ENCODE measurements at places on chromosomes 5 and 9.

GRCh38 chr9:134150557-134151214 lies 13.7 kb downstream of the RNU6ATAC start:
- no peak for DNase-seq

DNA sequence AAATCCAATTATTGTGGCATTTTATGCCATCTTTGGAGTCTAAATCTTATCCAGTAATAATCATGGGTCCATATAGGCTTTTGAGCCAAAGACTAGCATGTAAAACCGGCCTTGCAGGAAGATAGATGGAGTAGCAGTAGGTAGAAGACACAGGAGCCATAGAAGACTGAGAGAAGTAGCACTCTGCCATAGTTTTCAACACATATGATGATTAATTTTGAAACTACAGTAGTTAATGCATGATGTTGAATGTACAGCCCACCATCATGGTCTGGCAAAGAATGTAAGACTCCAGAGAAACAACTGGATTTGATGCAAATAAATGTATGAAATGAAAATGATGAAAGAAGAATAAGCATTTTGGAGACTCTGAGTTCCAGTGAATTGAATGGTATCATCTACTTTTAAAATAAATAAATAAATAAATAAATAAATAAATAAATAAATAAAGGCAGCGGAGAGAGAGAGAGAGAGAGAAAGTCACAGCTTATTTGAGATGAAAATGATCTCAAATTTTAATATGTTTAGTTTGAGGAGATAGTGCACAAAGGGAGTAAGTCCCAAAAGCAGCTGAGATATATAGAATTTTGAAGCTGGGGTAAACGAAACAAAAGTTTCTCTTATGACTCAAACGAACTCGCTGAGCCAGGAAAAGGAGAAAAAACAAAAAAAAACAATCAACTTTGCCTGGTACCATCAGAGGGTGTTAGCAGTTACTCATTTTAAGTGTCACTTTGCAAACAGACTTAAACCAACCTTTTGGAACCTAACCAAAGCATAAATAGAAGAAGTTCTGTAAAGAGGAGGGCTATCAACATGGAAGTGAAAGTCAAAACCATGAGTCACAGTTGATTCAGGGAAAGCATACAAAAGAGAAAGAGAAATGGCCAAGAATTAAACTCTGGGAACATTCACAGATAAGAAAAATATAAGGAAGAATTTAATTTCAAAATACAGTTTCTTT lies 388.7 kb downstream of the CETN3 start:
- DNase-seq, result no peak

- no peak for DNase-seq
These were observed 327.8 kb downstream of the ENC1 start for GRCh38 chr5:74312746-74313145.

DNA sequence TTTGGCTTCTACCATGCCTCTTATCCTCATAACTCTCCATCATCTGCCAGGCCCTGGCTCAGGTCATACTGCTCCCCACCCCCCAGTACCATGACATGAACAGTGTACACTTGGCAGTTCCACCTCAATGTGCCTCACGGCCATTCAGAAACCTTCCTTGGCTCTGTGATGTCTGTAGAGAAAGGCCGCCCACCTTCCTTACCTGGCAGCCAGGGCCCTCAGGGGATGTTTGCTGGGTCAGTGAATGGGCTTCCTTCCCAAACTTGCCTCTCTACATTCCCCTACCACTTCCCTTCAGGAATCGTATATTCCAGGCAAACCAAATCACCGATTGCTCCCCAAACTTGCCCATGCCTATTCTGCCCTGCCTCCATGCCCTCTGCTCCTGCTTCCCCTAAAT lies 101.1 kb downstream of the PSD2 start:
- DNase-seq, result no peak

GRCh38 chr5:68465934-68466551 lies 250.5 kb downstream of the PIK3R1 start:
- DNase-seq, result no peak

DNA sequence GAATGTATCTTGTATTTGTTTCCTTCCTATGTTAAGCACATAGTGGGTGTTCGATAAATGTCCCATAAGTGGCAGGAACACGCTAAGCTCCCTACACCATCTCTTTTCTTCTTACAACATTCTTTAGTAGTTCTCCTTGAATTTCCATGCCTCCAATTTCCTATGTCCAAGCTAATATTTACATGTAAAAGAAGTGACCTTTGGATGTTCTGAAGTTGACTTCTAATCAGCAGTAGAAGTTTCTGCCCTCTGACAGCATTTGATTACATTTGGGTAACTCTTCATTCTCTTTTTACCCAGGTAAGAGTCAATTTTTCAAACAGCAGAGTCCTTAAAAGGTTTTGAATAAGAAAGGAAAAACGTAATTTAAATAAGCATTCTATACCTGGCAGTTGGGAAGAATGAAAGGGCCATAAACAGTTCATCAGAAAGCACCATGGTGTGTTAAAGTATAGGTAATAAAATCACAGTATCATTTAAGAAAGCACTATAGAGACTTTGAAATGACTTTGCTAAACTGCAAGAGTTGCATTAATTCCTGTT lies 78.9 kb downstream of the TRPM3 start:
- no peak for DNase-seq
